GM12864 (cell line): ENCODE measurements at places on chromosomes 6 and 20.

- DNase-seq, result no peak
These were observed 38.1 kb upstream of the CD83 start for GRCh38 chr6:14079433-14079832.

- no peak for DNase-seq
These were observed 366.5 kb downstream of the FOXA2 start for GRCh38 chr20:22217712-22218352.

DNA sequence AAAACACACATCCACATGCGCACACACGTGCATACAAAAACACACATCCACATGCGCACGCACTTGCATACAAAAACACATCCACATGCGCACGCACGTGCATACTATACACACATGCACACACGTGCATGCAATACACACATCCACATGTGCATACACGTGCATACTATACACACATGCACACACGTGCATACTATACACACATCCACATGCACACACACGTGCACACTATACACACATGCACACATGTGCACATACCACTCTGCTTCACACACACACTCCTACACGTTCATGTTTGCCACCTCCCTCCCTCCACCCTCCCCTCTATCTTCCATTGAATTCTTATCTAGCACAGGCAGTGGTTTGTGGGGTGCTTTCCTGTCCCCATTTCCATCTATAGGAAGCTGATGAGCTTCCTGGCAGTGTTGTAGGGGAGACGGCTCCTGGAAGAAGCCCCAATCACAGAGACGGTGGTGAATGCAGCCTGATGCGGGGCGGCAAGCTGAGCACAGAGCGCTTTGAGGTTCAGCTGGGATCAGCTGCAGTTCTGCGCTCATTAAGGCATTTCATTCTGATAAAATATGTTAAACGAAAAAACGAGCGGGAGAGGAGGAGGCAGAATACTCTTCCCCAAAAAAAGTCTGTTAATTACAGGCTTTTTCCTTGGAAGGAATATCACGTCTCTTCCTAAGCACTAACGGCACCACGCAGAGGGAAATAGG lies 287.7 kb downstream of the TAF4 start:
- DNase-seq, result no peak

- no peak for DNase-seq
These were observed 215.6 kb upstream of the HEY2 start for GRCh38 chr6:125533710-125534397.

- no peak for DNase-seq
These were observed 19.5 kb upstream of the GMNN start for GRCh38 chr6:24755279-24755678.

GRCh38 chr20:8903655-8904605 lies 165.0 kb upstream of the PLCB4 start:
- DNase-seq, result no peak

DNA sequence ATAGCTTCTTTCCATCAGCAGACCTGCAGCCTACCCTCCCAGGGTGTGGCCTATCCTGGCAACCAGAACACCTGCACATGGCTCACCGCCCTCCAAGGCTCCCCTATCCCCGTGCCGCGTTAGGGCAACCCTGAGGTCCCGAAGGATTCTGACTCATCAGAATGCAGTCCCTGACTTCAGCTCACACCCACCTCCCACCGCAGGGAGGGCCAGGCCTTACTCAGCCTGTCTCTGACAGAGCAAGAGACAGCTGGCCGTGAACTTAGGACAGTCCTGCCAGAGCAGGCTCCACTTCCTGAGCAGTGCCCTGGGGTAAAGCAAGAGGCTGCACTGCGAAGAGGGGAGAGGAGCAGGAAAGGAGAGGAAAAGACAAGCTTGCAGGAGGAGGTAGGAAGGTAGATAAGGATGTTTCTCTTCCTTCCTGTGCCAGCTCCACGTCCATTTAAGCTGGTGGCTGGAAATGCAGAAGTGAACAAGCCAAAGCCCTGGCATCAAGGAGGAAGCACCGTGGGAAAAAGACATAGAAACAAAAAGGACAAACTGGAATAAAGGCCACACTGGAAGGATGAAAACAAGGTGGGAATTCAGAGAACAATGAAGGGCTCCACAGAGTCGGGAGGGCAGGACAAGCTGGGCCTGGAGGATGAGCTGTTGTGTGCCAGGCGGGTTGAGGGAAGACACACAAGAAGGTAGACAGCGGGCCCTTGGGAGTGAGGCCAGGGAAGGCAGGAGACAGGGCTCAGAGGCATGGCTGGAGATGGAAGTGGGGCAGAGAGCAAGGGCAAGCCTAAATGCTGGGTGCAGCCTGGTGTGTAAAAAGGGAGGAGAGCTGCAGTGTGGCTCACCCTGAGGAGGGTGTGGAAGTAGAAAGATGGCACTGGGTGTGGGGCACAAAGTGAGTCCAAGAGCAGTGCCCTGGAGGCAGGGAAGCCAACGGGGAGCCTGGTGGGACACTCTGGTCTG lies 102.7 kb downstream of the SLC23A2 start:
- no peak for DNase-seq

DNA sequence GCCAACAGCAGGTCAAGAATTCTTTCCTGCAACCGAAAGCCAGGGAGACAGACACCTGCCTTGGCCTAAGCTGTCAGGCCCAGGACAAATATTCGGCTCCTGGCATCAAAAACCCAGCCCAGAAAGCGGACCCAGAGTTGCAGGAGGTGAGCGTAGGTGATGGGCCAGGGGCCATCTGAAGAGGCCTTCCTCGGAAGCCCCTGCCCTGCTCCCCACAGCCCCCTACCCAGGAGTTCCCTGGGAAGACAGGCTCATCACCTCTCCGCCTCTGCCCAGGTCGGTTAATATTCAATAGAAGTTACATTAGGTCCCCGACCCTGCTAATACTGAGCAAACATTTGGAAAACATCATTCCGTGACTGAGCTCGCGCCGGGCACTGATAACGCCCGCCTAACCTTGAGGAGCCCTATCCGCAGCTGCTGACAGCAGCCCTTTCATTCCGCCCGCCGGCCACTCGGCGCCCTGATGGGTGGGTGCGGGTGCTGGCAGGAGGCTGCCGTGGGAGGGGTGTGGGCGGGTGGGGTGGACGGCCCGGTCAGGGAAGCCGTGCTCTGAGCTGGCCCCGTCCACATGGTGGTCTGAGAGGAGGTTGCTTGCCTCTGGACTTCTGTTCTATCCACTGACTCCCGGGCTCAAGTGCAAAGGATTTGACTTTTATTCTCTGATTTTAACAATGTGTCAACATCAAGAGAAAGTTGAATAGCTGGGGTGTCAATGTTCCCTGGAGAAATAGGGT lies 55.7 kb downstream of the HNF4A start:
- no peak for DNase-seq

- no peak for DNase-seq
These were observed 84.3 kb downstream of the CTNNBL1 start for GRCh38 chr20:37777988-37778659.

DNA sequence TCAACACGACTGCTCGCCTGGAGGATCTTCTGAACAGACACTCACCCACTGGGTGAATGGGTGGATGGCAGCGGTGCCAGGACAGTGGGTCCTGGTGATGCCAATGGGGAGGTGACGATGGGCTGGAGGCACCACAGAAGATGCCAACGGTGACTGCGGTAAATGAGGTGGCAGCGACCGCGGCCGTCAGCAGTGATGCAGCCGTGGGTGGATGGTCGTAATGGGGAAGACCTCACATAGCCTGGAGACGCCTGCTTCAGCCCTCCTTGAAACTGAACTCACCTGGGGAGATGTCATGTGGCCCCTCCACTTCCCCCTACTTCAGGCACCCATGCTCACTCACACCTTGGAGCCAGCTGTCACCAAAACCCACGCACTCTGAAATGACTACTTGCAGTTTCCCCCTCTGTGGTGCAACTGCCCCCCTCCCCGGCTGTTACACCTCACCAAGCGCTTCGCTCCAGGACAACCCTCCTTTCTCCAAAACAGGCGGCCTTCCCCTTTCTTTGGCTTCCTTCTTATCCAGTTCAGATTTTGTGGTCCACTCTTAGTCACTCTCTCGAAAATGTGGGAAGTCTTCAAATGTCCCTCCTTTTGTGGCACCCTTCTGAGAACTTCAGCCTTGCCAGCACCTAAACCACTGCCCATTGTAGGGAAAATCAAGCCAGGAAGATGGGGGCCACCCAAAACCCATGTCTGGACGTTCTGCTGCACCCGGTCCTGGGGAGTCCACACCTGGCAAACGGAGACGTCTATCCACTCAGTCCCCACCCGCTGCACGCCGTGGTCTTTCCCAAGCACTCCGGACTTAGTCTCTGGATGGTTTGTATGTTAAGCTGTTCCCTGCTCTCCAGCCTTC lies 10.4 kb upstream of the ABHD16B start:
- DNase-seq, result peak; percentile 92
